Natural killer cell (primary cell): ENCODE measurements at places on chromosomes 7 and 10. TPM values are rescaled to one million over a fixed set of nuclear protein-coding genes. Genes with fewer than 3 reads are reported as not detected.

Gene SFMBT2
- total RNA-seq, result 52.2 TPM

Gene GPR37
- total RNA-seq, result not detected

Gene DPYSL4
- total RNA-seq, result 1.3 TPM

Gene RPP30
- total RNA-seq, result 22.6 TPM

Gene UPK3B
- total RNA-seq, result 5.3 TPM

Gene ZPBP
- not detected for total RNA-seq

Gene PNLIPRP1
- not detected for total RNA-seq

- no peak for DNase-seq
Observed at GRCh38 chr7:116180302-116180701, 30.0 kb upstream of the TES start.

- no peak for DNase-seq
Observed at GRCh38 chr7:8829100-8829499, 395.7 kb downstream of the NXPH1 start.

DNA sequence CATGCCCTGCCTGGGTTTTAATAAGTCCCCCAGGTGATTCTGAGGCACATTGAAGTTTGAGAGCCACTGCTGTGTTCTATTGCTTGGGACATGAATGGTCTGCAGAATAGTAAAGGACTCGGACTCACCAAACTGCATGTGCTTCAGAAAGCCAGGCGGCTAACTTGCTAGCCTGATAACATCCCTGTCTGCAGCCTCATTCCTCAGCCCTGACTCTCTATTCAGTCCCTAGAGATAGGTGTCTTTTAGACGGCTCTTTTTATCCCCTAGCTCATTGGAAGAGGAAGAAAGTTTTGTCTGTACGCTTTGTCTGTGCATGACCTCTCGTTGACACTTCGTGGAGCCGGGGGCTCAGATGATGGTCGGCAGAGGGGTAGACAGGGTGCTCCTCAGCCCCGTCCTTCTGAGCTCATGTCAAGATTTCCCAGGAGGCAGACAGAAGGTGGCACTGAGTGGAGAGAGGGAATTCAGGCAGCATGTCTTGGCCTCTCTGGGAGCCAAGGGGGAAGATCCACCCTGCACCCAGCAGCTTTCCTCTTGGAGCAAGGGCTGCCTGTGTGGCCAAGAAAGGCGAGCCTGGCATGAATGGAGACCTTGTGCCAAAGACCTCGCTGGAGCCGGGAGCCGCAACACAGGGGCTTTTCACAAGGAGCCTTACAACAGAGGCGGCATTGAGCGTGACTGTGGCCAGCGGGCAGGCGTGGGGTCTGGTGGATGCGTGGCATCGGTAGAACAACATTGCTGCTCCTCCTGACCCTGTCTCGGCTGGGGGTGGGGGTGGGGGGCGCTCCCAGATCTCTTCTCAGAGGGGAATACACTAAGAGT, 51.1 kb upstream of the PODXL start:
- no peak for DNase-seq

DNA sequence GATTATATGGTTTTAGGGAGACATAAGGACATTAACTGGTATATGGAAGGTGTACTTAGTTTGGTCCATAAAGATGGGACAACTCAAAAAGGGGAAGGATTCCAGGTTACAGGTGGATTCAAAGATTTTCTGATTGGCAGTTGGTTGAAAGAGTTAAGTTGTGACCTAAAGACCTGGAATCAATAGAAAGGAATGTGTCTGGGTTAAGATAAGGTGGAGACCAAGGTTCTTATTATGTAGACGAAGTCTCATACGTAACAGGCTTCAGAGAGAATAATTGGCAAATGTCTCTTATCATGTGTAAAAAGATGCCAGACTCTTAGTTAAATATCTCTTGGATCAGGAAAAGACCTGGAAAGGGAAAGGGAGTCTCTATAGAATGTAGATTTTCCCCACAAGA, 1.0 kb upstream of the TRDMT1 start:
- no peak for DNase-seq

DNA sequence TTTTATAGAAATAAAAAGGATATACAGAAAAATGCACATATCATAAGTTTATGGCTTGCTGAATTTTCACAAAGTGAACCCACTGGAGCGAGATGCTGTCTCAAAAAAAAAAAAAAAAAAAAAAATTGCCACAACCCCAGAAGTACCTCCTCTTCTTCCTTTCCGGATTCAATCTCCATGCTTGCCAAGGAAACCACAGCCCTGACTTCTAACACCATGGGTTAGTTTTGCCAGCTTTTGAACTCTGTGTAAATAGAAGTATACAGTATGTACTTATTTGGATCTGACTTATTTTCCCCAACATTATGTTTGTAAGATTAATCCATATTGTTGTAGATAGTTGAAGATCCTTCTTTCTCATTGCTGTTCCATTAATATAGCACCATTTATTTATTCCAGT, 40.0 kb downstream of the FANK1 start:
- DNase-seq, result no peak

DNA sequence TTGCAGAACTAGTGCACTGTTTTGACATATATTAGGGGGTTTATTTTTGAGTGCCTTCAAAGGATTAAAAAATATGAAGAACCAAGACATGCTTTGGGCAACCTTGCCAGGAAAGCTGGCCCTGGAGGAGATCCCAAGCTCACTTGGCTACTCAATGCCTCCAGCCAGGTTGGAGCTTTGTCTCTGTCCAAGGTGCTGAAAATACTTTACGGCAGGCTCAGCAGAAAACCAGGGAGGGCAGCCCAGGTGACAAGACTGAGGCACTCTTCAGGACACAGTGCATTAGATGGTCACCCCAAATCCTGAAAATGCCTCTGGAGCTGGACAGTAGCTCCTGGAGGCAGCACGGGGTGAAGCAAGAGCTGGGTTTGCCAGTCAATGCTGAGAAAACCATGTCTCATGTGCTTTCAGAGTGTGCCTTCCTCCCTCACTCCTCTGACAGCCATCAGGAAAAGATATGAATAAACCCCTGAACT, 5.8 kb upstream of the KCNH2 start:
- DNase-seq, result peak; percentile 80

GRCh38 chr10:112002206-112002605, 181.4 kb downstream of the GPAM start:
- DNase-seq, result no peak

GRCh38 chr10:24428410-24428782, 219.5 kb downstream of the KIAA1217 start:
- DNase-seq, result no peak

GRCh38 chr10:101041252-101041761, 10.3 kb downstream of the SFXN3 start:
- peak; percentile 65 for DNase-seq
